ENCODE measurements at places on chromosomes 7 and 10.

- DNase-seq: no peak
Observed at GRCh38 chr10:105148921-105149320, 507.8 kb downstream of the SORCS3 start.

- DNase-seq: no peak
Observed at GRCh38 chr7:88363249-88363648, 56.6 kb upstream of the STEAP4 start.

DNA sequence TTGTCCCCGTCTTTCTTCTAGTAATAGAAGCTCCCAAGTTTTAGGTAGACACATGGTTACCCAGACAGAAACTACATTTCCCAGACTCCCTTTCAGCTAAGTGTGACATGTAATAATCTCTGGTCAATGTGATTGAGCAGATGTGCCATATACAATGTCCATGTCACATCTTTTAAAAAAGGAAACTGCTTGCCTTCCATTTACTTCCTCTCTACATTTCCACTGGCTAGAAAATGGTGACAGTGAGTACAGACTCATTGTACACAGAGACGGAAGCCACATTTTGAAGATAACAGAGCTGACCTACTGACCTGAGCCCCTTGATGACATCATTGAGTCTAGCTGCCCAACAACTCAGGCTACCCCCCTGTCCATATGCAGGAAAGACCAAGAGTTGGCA lies 21.3 kb downstream of the ZC3HAV1 start:
- DNase-seq: no peak

GRCh38 chr7:101377189-101377736 lies 14.6 kb downstream of the COL26A1 start:
- no peak for DNase-seq

DNA sequence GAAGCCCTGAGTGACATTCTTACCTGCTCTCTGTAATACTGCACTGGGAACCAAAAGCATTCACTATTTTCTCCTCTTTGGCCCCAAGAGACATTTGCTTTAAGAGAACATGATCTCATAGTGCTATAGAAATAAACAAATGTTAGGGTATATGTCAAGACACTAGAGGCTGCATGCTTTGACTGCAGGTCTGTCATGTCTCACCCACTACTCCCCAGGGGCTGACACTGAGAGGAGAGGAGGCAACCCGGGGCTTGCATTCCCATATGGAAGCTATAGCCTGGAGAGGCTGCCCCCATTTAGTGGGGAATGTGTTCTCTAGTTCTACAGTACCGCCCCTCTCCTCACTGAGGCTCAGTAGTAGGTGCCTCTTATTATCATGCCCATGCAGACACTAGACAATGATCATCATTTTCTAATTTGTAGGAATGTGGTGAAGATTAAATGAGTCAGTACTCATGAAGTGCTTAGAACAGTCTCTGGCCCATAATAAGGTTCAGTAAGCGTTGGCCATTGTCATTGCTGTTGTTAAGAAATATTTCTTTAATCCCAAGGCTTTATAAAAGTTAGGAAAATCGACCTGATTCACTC lies 4.9 kb upstream of the SLF2 start:
- no peak for DNase-seq

GRCh38 chr7:100865372-100865911 lies 1.7 kb upstream of the TRIP6 start:
- no peak for DNase-seq

GRCh38 chr10:56547163-56547562 lies 186.1 kb upstream of the ZWINT start:
- DNase-seq: no peak

DNA sequence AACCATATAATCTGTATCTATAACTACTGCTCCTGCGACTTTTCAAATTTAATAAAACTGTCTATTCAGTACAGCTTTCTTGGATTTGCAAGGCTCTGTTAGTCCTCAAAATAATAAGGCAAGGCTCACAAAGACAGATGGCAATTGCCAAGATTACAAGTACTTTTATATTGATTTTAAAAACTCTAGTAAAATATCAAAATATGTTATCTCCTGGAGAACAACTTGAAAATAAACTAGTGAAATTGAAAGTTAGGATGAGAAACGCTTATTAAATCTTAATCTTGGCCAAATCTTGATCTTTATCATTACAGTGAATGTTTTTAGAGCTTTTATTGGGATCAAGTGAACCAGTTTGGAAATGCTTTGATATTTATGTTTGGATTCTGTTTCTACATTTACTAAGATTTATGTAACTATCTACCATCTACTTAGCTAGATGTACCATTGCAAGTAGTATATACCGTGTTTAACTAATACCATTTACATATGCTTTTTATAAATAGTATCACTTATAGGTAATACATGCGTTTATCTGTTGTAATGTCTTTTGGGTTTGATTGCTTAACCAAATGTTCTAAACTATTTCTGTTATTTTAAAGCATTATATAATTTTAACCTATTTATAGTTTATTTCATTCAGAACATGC lies 70.0 kb downstream of the CABCOCO1 start:
- no peak for DNase-seq

DNA sequence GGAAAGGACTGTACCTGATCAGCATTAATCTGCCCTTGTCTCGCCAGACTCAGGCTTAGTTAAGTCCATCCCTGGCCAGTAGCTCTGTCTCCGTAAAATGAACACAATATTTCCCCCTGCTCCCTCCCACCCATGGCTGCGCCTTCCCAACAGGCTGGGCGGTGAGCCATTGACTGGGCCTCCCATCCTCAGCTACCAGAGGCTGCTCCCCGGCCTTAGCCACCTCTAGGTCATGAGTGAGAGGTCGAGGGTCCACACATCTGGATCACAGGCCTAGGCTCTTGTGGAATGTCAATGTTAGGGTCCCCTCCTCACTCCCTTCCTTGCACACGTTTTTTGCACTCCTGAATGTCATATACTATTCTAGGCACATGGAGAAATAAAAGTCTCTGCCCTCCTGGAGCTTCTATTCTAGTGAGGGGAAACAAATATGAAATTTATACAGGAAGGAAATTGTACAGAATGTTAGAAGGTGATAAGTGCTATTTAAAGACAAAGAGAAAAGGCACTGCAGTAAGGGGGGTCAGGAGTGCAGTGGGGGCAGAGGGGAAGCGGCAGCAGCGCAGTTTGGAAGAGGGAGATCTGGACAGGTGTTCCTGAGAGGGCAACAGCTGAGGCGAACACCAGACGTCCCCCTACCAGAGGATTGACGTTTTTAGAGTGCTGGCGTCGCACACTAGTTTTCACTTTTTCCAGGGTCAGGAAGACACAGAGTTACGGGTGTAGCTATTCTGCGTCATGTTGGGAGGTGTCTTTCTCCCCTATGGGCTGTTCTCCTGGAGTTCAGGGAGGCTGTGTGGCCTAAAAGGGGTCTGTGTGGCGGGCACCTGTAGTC lies 17.2 kb upstream of the EIF5AL1 start:
- DNase-seq: no peak

DNA sequence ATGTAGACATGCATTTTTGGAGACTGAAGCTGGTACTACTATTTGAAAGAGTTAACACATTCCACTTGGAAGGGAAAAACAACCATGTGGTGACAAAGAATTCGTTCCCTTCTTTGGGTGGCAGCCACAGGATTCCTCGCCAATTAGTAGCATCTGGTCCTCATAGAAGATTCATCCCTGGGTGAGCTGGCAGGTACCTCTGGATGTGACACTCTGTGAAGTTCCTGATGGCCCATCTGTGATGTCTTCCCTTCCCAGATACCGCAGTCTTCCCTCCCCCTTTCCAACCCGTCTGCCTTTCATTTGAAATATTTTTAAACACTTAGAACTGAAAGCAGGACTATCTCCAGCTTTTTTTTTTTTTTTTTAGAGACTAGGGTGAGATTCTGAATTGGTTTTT lies 569.5 kb downstream of the TYW1 start:
- DNase-seq: no peak

DNA sequence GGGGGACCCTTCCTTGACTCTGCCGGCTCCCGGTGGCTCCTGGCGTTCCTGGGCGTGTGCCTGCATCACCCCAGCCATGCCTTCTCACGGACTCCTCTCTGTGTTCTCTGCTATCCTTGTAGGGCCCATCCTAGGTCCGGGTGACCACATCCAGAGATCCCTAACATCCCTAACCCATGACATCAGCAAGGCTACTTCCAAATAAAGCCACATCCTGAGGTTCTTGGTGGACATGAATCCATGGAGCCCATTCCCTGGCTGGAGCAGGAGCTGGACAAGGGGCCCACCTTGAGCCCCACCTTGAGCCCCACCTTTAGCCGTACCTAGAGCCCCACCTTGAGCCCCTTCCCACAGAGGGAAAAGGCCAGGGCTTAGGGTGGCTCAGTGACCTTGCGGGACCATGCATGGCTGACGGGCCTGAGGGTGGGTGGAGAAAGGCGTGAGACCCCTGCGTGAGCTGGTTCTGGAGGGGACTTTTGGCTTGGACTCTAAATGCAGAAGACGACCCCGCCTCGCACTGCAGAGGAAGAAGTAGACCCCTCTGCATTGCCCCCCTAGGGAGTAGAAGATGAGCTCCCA lies 58.5 kb upstream of the INPP5A start:
- DNase-seq: no peak

DNA sequence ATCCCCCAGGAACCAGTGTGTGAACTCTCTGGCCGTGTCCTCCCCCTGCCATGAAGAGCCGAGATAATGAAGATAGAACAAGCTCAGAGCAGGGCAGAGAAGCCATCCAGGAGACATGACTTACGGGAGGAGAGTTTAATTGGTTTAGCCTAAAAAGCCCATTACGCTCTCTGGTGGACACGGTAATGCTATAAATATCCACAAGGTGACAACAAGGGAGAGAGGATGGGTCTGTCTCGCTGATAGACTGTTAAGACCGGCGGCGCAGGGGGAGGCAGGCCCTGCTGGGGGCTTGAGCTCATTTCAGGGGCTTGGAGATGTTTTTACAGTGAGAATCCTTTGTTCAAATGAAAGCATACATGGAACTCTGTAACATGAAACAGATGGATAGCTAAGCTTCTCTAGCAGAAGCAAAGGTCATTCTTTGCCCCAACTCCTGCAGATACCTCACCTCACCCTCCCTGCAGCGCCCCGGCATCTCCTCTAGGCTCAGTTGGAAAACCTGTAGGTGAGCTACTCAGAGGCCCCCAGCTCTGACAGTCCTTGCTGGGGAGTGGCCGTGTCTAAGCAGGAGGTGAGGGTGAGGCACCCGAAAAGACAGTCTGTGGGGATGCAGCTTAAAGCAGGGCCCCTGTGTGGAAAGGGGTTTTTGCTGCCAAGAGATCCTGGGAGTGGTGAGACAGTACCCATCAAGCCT lies 40.8 kb upstream of the LOXL4 start:
- DNase-seq: no peak

GRCh38 chr7:102036958-102037357 lies 219.5 kb downstream of the CUX1 start:
- DNase-seq: no peak

DNA sequence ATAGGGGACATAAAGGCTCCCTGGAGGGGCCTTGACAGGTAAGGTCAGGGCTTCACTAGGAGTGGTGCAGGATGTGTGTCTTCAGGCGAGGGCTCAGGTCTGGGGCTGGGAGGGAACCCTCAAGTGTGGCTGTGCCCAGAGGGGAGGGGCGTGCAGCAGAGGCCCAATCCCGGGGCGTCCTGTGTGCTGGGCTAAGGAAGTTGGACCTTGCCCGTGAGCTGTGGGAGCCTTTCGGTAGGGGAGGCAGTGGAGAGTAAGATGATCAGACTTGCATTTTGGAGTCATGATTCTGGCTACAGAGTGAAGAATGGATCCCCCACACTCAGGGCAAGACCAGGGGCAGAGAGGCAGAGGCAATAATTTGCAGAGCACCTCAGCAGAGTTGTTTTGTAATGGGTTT lies 145.4 kb downstream of the BUB3 start:
- no peak for DNase-seq

GRCh38 chr7:105980645-105981396 lies 17.8 kb downstream of the CDHR3 start:
- DNase-seq: no peak

DNA sequence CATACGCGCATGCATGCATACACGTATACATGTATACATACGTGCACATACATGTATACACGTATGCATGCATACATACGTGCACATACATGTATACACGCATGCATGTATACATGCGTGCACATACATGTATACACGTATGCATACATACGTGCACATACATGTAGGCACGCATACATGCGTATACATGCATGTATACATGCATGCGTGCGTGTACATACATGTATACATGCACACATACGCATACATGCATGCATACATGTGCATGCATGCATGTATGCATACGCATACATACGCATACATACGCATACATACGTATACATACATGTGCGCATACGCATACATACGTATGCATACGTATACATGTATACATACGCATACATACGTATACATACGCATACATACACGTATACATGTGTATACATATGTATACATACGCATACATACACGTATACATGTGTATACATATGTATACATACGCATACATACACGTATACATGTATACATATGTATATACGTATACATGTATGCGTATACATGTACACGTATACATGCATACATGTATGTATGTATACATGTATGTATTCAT lies 19.0 kb upstream of the MTURN start:
- DNase-seq: no peak

GRCh38 chr10:101331956-101332355 lies 22.0 kb upstream of the BTRC start:
- DNase-seq: no peak

- peak; percentile 85 for DNase-seq
Observed at GRCh38 chr10:77173615-77174461, 463.8 kb downstream of the KCNMA1 start.

GRCh38 chr7:44238116-44238695 lies 37.4 kb downstream of the YKT6 start:
- no peak for DNase-seq

DNA sequence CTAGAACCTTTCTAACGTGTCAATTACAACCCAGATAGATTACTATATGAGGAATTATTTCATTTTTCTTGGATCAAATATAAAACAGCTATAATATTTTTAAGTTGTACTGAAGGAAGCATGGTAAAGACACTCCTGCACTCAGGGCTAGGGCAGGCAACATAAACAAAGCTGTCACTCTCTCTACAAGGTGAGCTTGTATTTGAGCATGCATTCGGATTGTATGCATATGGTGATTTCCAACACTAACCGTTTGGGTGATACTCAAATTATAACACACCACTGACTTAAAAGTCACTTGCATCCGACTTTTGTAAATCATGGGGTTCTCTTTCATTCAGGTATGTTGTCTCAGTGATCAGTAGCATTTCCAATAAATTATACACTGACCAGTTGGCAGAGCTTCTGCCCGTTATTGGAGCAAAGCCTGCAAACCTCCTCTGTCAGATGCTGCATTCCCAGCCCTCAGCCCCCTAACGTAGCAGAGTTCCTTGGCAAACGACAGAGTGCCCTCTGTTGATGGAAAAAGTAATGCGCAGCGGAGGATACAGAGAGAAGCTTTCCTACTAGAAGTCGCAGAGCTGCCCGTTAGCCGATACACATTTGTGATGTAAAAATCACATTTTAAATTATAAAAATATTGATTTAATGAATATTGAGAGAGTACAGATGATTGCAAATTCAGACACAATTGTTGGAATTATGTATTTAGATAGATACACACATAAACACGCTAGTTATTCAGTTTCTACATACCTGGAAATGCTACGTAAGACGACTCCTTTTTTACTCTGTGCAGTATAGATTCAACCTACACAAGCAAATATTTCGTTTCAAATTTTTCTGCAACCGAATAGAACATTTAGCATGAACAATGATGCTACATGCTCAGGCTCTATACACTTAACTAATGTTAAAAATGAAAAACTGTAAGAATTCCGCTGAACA lies 173.9 kb upstream of the SP4 start:
- peak; percentile 56 for DNase-seq

GRCh38 chr10:61785473-61786105 lies 115.9 kb upstream of the ARID5B start:
- DNase-seq: no peak

GRCh38 chr7:142249918-142250317 lies 7.9 kb downstream of the PRSS58 start:
- no peak for DNase-seq

GRCh38 chr10:18455086-18455884 lies 196.1 kb downstream of the NSUN6 start:
- DNase-seq: no peak
